NCI-H1436 treated with DMSO at 0.1 percent for 48 hours (cell line): ENCODE measurements at places on chromosomes 1 and 21.

DNA sequence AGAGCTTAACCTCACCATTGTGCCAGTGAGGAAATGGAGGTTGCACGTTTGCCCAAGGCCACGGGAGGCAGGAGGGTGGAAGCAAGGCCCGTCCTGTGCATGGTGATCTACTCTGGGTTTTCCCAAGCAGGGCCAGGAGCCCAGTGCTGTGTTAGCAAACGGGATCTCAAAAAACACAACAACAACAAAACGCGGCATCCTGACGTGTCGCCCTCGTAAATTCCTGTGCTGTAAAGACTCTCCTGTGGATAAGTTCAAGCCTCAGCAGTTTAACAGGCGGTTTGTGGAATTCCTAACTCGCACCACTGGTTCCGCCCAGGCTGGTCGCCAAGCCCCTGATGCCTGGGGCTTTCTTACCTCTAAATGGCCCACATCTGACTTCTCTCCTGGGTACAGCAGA is 39.1 kb downstream of the TFF3 start:
- DNase-seq: no peak

DNA sequence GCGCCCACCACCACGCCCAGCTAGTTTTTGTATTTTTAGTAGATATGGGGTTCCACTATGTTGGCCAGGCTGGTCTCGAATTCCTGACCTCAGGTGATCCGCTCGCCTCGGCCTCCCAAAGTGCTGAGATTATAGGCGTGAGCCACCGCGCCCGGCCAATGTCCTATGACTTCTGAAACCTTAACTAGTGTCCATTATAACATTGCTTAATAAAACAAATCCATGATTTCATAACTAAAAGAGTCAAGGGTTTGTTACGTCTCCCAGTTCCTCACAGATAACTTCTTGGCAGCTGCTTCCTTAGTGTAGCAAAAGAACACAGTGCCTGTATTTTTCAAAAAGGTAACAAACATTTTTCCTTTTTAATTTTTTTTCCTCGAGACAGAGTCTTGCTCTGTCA is 53.6 kb downstream of the FBXO42 start:
- no peak for DNase-seq

- DNase-seq: no peak
Measured at GRCh38 chr1:115426231-115426771, 88.3 kb upstream of the NGF start.

- DNase-seq: no peak
Measured at GRCh38 chr1:9869831-9870251, 40.2 kb downstream of the CTNNBIP1 start.

DNA sequence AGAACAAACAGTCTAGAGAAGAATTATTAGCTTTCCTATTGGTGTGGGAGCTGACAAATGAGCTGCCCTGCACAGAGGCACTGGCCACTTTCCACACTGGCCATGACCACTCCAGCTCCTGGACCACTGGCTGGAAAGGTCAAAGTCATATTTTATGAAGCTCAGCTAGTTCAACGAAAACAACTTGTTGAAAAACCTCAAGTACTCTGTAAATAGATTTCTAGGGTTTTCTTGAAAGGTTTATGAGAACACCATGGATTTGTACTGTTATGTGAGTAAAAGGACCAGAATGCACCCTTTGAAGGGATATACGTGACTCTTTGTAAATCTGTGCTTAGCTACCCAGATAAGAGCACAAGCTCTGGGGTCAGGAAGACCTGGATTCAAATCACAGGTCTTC is 54.5 kb upstream of the FGGY start:
- no peak for DNase-seq

GRCh38 chr1:27527890-27528817 is 38.2 kb upstream of the WASF2 start:
- DNase-seq: no peak

GRCh38 chr21:43585924-43586413 is 73.3 kb downstream of the HSF2BP start:
- DNase-seq: no peak

DNA sequence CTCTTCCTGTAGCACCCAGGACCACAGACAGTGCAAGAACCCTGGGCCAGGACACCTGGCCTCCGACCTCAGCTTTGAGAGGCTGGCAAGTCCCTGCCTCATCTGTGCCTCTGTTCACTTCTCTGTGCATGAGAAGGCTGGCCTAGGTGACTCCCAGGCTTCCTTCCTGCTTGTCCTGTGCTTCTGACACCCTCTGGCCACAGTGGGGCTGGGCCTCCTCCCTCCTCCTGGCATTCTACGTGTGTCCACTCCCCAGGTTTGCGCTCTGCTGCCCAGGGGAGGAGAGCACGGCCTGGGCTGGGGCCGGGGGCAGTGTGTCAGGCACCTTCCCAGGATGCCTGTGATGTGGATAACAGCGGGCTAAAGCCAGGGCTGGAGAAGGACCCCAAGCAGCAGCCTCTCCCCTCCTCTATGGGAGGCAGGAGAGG is 30.3 kb upstream of the PKP1 start:
- no peak for DNase-seq

GRCh38 chr1:27643600-27644368 is 8.8 kb upstream of the FGR start:
- no peak for DNase-seq

GRCh38 chr1:180975551-180975950 is 47.1 kb downstream of the STX6 start:
- no peak for DNase-seq

DNA sequence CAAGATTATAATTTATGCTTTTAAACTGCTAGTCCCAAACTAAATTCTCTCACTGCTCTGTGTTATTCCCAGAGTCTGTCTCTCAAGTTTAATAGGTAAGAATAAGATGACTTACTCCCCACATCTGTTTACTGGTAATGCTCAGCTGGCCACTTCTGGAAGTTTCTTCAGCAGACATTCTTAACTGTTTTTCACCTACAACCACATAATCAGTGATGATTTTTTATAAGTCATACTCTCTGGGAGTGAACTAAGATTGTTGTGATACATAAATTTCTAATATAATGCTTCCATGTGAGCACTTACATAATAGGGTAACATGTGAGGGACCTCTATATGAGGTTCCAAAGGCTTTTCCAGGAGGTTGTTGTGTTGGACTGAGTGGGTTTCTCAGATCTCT is 8.7 kb downstream of the SLAMF7 start:
- DNase-seq: no peak

DNA sequence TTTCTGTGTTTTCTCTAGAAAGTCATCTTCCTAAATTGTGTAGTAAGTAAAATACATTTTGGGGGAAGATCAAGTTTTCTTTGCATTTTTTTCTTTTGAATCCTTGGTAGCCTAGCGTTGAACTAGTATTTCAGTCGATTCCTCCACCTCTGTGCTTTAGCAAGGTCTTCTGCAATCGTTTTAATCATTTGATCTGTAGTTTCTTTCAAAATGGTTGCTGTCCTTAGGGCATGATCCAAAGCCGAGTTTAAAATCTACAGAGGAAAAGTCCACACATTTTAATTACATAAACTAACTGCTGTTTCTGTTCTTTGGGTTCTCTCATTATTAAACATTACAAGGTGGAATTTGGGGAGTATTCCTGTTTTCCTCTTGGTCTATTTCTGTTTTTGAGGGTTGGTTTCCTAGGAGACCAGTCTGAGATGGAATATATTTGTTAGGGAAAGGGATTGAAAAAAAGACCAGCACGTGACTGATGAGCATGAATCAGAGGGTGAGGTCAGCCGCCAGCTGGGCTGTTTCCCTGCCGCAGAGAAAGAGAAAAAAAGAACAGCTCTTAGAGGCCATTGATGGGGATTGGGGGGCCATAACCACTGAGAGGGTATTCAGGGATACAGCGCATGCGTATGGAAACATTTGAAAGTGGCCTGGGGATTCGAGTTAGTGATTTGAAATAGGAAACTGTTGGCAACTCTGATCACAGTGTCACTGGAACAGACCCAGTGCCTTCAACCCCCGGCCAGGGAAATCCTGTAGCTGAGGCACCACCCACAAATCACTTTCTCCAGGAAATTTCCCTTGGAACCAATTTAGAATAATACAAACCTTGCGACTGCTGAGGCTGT is 40.6 kb downstream of the AKNAD1 start:
- DNase-seq: no peak

GRCh38 chr1:30610917-30611316 is 112.5 kb downstream of the MATN1 start:
- no peak for DNase-seq

- no peak for DNase-seq
Measured at GRCh38 chr1:232650418-232650817, 20.5 kb upstream of the SIPA1L2 start.

GRCh38 chr1:183198463-183198862 is 12.4 kb downstream of the LAMC2 start:
- no peak for DNase-seq

DNA sequence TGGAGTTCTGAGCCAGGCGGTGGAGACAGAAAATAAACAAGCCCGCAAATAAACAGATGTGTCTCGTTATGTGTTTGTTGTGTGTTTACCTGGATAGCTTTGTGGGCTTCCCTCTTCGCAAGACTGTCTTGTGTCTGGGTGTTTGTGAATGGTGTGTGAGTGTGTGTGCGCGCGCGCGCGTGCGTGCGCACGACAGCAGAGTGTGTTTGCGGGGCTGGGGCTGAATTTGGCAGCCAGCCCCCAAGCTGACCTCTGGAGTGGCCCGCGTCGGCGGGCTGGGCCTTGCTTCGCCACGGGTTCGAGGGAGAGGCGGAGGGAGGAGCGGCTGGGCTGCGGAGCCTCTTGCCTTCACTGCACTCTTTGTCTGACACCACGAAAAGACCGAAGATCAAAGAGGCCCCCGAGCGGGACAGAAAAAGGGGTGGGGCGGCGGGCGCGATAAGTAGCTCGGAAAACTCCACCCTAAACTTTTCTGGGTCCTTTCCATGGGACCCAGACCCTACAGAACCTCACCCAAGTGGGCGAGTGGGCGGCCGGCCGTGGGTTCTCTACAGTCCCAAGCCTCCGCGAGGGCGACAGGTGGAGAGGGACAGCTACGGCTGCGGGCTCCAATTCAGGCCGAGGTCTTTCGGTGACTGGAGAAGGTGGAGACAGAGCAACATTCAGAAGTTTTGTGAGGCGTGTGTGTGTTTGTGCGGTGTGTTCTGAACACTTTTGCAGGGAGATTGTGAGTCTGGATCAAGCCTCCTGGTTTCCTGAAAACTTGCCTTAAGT is 14.5 kb downstream of the PAX7 start:
- no peak for DNase-seq

- no peak for DNase-seq
Measured at GRCh38 chr1:9593147-9593491, 4.4 kb downstream of the TMEM201 start.

DNA sequence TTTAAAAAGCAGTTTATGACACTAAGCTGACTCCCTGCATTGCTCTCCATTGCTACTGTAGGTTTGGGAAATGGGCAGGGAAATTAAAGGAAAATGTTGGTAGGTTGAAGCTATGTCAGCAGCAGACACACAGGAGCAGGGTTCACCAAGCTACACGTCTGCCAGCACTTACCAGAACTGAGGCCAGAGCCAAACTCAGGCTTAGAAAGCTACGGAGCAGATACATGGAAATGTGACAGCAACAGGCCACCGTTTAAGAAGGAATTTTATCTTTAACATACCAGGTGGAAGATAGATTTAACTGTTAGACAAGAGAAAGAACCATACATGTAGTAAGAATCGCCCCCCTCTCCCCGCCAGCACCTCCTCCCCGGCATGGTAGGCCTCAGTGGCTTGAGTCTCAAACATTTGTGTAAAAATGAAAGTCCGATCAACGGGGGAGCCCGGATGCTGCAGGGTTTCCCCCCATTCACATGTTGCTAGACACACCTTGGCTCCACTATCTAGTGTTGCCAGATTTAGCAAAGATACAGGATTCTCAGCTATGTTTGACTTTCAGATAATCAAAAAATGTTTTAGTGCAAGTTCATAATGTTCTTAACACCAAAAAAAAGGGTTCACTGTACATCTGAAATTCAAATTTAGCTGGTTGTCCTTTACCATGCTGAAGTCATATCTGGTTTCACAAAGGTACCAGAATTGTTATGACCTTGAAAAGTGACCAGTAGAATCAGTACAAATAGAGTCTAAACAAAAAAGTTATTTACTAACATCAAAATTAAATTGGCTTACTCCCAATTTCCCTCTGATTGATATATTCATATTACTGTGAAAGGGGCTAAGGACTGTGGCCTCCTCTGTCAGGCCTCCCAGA is 6.7 kb downstream of the OR2T11 start:
- no peak for DNase-seq

- no peak for DNase-seq
Measured at GRCh38 chr1:150410582-150411101, 46.7 kb downstream of the RPRD2 start.

GRCh38 chr1:177981200-177981599 is 11.3 kb upstream of the SEC16B start:
- no peak for DNase-seq

GRCh38 chr1:155960081-155960745 is 18.1 kb downstream of the ARHGEF2 start:
- no peak for DNase-seq

- DNase-seq: no peak
Measured at GRCh38 chr1:29758781-29759499, 522.6 kb downstream of the PTPRU start.

DNA sequence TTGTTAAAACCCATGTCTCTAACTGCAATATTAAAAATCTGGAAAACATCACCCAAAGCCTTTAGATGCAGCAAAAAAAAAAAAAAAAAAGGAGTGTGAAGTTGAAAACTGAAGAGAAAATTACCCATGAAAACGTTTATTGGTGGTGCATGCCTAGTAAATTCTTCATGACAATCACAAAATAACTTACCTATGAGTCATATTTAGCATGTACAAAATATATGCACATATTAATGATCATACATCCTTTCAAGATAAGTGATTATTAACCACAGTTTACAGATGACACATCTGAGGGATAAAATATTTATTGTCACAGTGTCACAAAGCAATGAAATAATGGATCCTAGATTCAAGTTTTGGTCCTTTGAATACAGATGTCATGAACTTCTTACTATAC is 505.2 kb upstream of the NR5A2 start:
- DNase-seq: no peak

- DNase-seq: no peak
Measured at GRCh38 chr21:36693489-36694030, 5.4 kb upstream of the SIM2 start.

- no peak for DNase-seq
Measured at GRCh38 chr1:92711473-92712165, 73.3 kb downstream of the EVI5 start.

GRCh38 chr1:205147191-205147835 is 25.5 kb upstream of the RBBP5 start:
- no peak for DNase-seq

DNA sequence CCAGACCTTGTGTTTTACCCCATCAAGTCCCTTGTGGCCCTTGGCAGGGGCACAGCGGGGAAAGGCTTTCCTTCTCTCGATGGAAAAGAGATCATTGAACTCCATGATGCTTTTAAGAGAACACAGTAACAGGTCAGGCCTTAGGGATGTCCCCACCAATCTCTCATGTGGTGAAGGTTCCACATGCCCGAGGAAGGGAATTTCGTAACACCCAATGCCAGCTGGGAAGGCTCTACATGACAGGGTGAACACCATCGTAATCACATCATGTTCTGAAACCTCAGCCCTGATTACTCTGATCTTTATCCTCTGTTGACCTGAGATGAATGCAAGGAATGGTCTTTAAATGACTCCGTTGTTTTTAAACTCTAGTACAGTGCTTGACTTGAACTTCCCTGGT is 105.5 kb upstream of the SPAG17 start:
- DNase-seq: no peak
